ENCODE measurements at places on chromosomes 4 and X.

GRCh38 chrX:24920769-24921168 lies 95.0 kb downstream of the ARX start:
- no peak for DNase-seq

- DNase-seq = peak; percentile 3
Measured at GRCh38 chrX:118864063-118864635, 40.5 kb downstream of the ZCCHC12 start.

- peak; percentile 23 for DNase-seq
Measured at GRCh38 chrX:68808686-68809357, 20.0 kb upstream of the EFNB1 start.

- peak; percentile 90 for DNase-seq
Measured at GRCh38 chrX:123859846-123860838, at the start of gene XIAP. Gene XIAP (plus strand): TSS chrX:123860053. CDS start chrX:123885663, 25,610 bp downstream.

- DNase-seq = peak; percentile 69
Measured at GRCh38 chrX:103554687-103555424, 30.5 kb upstream of the TCEAL4 start.

- no peak for DNase-seq
Measured at GRCh38 chr4:95294321-95294720, 254.5 kb downstream of the UNC5C start.

- peak; percentile 56 for DNase-seq
Measured at GRCh38 chr4:88211473-88212252, 53.2 kb upstream of the ABCG2 start.

- DNase-seq = no peak
Measured at GRCh38 chr4:166143227-166143626, 270.2 kb downstream of the TLL1 start.

DNA sequence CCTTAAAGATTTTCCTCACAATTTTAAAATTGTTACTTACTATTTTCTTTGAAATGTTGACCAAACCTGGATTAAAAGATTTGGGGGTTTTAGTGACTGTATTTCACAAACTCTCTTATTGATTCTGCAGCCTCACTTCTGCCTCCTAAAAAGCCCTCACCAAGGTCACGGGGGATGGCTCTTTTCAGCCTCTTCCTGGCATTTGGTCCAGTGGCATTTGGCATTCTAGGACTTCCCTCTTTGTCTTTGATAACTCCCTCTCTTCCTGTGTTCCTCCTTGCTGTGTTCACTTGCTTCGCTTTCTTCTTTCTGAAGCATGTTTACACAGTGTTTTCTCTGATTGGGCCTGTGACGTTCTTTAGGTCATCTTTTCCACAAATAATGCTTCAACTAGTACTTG lies 21.5 kb downstream of the PKD2 start:
- DNase-seq = no peak

- DNase-seq = no peak
Measured at GRCh38 chr4:6687947-6688878, 5.5 kb upstream of the S100P start.

- no peak for DNase-seq
Measured at GRCh38 chr4:147040874-147041273, 95.2 kb upstream of the TTC29 start.

- no peak for DNase-seq
Measured at GRCh38 chrX:150282953-150283352, 80.2 kb upstream of the MAMLD1 start.

- DNase-seq = peak; percentile 52
Measured at GRCh38 chrX:16852617-16853179, 17.5 kb downstream of the RBBP7 start.

GRCh38 chrX:102515975-102516941 lies at the start of gene TMSB15A:
Gene TMSB15A (minus strand): TSS chrX:102516739.
- DNase-seq = peak; percentile 26

DNA sequence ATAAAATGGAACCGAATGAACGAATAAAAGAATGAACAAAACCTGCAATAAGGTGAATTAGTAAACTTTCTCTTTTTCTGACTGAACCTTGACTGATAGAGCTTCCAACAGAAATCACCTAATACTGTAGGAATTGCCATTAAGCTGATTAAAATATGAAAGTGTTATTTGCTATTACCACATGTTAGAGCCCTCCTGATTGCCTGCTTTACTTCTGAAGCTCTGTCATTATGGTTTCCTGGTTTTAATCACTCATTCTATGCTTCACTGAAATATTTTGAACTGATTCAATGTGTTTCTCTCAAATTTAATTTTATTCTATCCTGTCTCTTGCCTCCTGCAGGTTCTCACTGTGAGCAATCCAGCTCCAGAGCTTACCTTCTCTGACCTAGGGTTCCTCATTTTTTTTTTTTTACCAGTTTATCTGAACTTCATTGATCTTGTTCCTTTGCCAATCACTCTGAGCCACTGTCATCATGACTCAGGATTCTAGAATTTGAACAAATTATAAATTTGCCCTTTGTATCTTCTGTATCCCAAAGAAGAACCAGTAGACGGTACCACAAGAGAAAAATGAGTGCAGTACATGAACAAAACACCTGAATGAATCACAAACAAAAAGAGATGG lies 48.1 kb upstream of the UGT2B15 start:
- no peak for DNase-seq

DNA sequence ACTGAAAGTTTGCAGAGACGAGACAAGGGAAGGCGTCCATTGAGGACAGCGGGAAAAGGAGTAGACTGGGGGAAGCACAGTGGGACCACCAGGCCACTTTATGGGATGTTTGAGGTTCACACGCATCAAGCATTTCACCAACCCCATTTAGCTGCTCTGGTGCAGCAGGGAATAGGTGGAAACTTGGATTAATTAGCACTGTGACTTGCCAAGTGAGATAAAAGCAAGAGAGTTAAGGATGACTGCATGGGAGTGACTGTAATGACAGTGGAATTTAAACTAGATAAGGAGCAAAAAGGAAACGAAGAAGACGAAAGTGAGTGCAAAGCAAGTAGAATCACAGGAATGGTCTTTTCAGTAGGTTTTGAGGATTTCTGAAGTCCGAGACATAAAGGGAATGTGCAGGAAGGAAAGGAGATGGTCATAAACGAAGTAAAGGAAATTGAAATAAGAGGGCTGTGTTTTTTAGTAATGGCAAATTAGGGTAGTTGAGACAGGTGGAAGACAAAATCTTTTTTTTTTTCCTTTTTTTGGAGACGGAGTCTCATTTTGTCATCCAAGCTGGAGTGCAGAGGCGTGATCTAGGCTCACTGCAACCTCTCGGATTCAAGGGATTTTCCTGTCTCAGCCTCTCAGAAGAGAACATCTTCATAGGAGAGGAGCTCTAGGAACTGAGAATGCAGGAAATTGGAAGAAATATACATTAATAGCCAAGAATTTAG lies 119.0 kb upstream of the MAP9 start:
- no peak for DNase-seq

DNA sequence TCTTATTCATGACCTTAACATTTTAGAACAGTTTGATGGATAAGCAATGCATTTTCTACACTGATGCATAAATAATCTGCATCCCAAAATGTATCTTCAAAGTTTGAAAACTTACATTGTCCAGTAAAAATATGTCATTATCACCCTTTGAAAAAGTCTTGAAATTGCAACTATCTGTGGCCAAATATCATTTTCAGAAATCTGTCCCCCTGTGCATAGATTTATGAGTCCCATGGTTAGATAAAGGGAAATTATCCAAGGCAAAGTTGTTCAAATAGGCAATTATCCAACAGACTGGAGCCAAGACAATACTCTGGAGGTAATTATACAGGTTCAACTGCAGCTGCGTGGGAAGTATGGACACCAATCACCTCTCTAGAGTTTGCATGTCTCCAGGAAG lies 182.5 kb upstream of the INTU start:
- DNase-seq = no peak

- DNase-seq = peak; percentile 96
Measured at GRCh38 chr4:81164623-81165416, 50.2 kb downstream of the PRKG2 start.

GRCh38 chrX:69215161-69215875 lies 50.1 kb upstream of the PJA1 start:
- DNase-seq = no peak

DNA sequence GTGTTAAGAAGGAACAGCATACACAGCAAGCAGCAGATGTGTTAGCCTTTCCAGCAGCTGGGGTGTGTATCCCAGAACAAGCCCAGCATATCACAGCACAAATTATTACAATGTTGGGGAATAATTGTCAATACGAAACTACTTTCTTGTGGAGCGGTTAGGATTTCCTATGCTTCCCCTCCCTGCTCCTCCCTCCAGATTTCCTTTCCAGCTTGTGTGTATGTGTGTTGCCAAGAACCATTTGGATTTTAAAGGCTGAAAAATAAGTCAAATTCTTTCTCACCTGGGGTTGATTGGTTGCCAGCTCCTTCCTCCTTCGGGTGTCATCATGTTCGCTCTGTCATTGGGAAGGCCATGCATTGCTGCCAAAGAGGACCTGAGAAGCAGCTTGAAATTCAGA lies 178.2 kb upstream of the FRMPD4 start:
- DNase-seq = no peak

DNA sequence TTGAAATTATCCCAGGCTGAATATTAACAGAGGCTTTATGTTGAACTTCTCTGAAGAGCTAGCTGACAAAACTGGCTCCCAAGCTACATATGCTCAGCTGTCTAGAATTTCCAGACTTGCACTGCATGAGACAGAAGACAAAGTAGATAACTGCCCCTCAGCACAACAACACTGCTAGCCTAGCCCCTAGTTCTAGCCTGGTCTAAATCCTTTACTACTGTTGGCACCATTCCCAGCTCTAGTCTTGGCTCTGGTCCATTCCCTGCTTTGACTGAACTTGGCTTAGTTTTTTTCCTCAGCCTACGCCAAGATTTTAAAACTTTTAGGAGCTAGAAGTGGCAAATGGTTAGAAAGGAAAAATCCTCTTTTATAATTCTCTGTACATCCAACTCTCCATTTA lies 7.6 kb upstream of the OPHN1 start:
- peak; percentile 48 for DNase-seq

GRCh38 chrX:143615851-143616250 lies 20.1 kb downstream of the SLITRK4 start:
- no peak for DNase-seq

DNA sequence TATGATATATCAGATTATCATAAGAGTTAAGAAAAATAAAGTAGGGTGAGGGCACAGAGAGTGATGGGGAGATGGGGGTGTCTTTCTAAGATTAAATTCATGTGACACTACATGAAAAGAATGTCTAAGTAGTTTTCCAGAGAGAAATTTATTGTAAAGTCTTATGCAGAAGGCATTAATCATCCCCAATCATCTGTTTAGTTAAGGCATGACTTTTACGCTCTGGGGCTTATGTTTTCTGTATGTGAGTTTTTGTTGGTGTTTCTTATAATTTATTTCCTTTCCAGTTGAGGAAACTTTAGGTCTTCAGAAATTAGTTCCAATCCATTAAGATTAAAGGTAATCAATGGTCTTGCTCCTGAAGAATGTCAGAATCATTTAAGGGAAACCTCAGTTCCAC lies 383.0 kb upstream of the GALNT7 start:
- no peak for DNase-seq

DNA sequence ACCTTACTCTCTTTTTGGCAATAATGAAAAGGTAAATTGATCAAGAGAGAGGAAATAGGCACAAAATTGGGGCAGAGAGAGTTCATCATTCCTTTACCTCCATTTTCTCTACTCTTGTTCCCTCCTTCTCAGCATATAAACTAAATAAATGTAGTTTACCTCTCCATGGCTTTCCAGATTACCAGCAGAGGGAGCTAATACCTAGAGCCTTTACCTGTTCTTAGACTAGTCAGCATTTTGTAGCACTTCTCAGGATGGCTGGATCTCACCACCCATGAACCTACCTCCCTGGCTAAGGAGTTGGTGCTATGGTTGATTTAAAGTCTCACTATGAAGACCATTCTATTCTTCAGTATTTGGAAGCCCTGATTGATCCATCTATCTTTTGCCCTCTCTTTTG lies 15.7 kb downstream of the OFD1 start:
- DNase-seq = peak; percentile 68

DNA sequence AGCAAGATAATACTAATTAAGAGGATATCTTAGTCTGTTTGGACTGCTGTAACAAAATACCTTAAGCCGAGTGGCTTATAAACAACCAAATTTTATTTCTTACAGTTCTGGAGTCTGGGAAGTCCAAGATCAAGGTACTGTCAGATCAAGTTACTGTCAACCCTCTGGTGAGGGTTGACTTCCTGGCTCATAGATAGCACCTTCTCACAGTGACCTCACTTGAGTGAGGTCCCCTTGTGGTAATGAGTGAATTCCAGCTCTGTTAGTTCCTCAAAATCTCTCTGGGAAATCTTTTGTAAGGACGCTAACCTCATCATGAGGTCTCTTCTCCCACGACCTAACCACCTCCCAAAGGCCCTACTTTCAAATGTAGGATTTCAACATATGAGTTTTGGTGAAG lies 36.9 kb upstream of the ADGRA3 start:
- DNase-seq = no peak

DNA sequence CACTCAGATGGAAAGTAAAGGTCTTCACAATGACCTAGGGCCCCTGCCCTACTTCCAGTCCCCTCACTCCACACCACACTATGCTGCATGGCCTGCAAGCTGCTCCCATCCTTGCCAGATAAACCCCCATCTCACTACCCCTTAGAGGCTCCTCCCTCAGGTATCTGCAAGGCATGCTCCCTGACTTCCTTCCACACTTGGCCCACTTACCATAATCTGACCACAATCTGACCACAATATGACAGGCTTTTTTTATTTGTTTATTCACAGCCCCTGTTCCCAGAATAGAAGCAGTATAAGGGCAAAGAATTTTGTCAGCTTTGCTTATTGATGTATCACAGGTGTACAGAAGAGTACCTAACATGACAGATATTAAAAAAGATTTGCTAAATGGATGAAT lies 124.7 kb downstream of the CAMK2D start:
- DNase-seq = peak; percentile 60

DNA sequence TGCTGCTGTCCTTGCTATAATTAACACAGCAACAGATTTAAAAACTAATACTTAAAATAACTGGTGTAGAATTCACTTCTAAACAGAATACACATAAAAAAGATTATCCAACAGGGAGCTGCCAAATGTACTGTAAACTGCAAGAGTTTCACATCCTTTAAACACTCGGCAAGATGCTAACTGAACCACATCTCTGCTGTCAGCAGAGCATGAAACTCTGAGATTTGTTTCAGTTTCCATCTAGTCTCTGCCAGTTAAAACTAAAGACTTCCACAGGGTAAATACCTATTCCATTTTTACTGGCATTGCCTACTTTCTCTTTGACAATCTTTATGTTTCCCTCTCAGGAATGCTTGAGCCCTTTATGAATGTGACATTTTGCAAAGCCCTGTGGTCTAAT lies 127.7 kb downstream of the SLC7A11 start:
- peak; percentile 19 for DNase-seq

DNA sequence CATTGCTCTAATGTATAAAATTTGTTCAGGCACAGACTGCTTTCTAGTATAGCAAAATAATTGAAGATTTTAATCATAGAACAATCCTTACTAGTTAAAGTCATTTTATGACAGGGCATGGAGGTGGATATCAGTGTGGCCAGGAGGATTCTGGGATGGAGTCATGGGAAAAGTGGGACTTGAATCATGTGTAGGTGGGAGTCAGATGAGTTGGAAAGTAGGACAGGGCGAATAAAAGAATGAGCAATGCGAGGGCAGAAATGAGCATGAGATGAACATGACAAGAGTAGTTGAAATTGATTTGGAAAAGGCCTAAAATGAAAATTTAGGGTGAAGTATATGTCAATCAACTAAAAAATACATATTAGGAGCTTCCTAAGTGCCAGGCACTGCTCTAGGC lies 7.2 kb upstream of the SDAD1 start:
- no peak for DNase-seq

GRCh38 chrX:110182362-110182761 lies 135.5 kb downstream of the AMMECR1 start:
- peak; percentile 56 for DNase-seq
